CD4-positive, alpha-beta T cell (primary cell): ENCODE measurements at places on chromosomes 4 and X.
A peak's percentile ranks its signal among the peaks of the same experiment; 100 is the strongest.

GRCh38 chr4:128942607-128943006 is 133.1 kb downstream of the JADE1 start:
- no peak for DNase-seq

- DNase-seq, result no peak
These were observed 36.3 kb downstream of the BCLAF3 start for GRCh38 chrX:19954335-19955096.

GRCh38 chrX:1012678-1013300 is 199.7 kb downstream of the CRLF2 start:
- DNase-seq, result no peak

DNA sequence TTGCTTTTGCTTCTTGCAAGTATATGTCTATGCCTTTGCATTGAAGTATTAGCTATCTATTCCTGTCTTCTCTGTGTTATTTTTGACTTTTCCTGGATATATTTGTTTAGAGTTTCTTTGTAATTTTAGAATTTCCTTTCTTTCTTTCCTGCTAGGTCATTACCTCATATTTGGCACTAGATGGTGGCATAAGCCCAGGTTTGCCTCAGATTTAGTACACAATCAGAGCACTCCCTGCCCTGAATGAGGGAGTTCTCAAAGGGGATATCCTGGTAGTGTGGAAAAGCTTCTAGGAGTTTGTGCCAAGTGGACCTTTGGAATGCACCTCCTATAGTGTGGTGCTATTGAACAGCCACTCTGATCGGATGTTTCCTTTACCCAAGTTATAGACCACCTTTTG is 181.6 kb downstream of the UGT8 start:
- DNase-seq, result no peak

DNA sequence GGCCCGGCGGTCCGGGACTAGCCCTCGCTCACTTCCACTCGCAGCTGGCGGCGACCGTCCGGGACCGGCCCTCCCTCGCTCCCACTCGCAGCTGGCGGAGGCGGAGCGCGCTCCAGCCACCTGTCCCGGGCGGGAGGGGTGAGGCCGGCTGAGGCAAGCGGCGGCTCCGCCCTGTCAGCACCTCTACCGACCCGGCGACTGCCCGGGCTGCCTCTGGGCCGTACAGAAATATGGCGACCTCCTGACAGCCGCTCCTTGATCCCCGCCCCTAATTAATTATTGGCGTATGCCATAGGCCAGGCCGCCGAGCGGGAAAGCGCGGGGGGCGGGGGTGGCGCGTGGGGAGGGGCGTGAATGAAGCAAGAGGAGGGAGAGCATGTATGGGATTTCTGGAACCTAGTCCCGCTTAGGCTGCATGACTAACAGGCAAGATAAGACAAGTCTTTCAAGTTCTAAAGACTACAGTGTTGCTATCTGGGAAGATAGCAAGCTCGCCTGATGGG is at the start of gene MORC4:
Gene MORC4, minus strand, starts transcription at position 200 of the 503 bp plus-strand sequence. CDS start 243 bp downstream, outside the sequence.
- peak; percentile 27 for DNase-seq

DNA sequence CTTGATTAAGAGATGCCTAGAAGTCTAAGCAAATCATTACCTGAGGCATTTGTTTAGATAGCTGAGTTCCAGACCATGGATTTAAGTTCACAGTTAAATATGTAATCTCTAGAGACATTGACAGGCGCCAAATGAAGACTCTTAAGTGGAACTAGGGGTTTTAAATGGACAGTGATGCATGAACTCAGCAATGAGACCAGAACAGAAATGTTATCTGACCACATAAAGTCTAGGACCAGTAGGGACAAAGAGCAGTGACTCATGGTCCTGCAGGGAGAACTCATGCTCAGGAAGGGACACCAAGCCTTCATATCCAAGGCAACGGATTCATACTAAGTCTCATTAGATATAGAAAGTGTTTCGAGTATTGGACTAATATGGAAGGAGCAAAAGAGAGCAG is 152.3 kb downstream of the PPARGC1A start:
- DNase-seq, result no peak

GRCh38 chrX:155094468-155095061 is 23.3 kb downstream of the BRCC3 start:
- DNase-seq, result peak; percentile 21

GRCh38 chr4:133186845-133187244 is 37.8 kb downstream of the PCDH10 start:
- DNase-seq, result no peak

DNA sequence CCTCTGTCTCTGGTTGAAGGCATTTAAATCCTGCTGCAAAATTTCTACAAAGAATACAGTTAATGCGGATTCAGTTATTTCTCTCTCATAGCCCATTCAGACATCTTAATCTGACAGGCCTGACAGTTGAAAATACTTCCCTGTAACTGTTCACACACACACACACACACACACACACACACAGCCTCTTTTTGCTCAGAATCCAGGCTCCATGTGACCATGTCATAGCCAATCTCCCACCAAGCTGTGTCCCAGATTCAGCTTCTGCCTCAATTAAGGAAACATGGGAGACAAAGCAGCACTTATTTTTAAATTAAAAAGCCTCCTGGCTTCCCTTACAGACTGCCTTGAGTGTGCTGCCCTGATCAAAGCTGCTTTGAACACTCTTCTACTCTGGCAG is 49.3 kb upstream of the EFHC2 start:
- DNase-seq, result no peak

DNA sequence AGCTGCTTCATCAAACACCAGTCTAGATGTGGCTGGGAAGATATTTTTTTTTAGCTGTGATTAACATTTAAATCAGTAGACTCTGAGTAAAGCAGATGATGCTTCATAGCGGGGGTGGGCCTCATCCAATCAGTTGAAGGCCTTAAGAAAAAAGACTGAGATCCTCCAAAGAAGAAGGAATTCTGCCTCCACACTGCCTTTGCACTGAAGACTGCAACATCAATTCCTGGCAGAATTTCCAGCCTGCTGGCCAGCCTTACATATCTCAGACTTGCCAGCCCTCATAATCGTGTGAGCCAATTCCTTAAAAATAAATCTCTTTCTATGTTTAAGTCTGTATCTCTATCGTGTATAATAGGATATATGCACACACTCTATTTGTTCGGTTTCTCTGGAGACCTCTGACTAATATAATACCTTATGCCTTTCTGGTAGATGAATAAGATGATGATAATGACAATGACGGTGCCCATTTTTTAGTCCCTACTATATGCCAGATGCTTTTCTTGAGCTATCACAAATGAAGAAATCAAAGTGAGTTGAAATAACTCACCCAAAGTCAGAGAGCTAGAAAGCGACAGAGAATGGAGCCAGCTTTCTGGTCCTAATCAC is 66.1 kb upstream of the SOD3 start:
- no peak for DNase-seq

GRCh38 chr4:187274153-187274552 is 550.5 kb upstream of the FAT1 start:
- DNase-seq, result no peak

DNA sequence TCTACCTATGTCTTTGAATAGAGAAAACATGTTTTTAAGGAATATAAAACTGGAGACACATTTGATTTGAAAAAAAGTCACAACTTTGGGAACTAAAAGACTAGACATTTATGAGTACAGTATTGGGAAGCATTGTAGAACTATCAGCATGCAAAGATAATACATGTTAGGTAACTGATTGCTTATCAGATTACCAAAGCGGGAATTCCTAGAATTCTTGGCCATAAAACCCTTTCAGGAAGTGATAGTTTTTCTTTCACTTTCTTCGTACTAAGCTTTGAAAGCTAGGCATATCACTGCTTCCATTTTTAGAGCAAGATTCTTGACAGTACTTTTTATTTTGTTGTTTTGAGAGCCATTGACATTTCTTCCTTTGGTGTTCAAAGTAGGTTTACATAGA is 646.6 kb upstream of the PITX2 start:
- no peak for DNase-seq

DNA sequence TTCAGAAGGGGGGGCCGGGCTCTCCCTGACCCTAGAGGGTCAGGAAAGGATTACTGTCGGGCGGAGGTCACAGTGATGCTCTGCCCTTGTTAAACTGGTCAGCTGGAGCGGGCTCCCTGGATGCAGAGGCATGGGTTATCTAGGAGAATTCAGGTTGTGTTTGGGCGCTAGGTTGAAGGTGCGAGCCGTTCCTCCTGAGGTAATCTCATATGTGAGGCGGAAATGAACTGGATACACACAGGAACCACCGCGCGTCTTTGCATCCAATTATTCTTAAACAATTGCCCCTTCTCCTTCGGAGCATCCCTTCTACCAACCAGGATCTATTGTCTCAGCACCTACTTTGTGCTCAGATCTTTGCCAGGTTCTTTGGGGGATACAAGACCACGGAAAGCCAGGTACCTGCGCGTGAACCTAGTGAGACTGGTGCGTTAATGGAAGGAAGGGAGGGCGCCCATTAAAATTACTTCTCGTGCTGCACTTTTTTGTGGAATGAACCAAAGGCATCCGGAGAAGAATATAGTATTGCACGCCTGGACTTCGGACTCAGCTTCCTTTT is 28.4 kb downstream of the HAND2 start:
- no peak for DNase-seq

DNA sequence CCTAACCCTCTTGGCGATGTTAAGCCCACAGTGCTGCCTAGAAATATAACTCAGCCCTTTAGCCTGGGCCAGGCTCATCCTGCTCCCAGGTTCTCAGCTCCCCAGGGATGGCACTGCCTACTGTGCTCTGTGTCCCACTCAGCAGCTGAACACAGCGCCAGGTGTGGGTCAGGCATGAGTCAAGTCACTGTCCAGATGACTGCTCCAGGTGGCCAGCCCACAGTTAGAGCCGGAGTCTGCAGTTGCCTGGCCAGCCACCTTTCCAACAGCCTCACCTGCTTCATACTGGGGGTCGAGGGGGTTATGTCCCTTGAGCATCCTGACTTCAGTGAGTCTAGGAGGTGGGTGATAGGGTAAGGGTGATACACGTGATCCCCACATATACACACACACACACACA is 48.4 kb downstream of the TBC1D14 start:
- DNase-seq, result no peak

GRCh38 chr4:104591510-104591911 is 96.8 kb upstream of the CXXC4 start:
- no peak for DNase-seq
